ENCODE measurements at places on chromosomes 2 and 18. TPM values are rescaled to one million over a fixed set of nuclear protein-coding genes. Genes with fewer than 3 reads are reported as not detected.

The NDUFB3 gene
- 112 TPM for total RNA-seq

The LBX2 gene
- 0.36 TPM for total RNA-seq

The ZNF385B gene
- not detected for total RNA-seq

The PARD6G gene
- 0.40 TPM for total RNA-seq

The BMP10 gene
- not detected for total RNA-seq

The RGPD4 gene
- not detected for total RNA-seq

The UGT1A4 gene
- total RNA-seq = not detected

GRCh38 chr2:101135412-101136296 lies 15.5 kb downstream of the TBC1D8 start:
- H3K36me3 ChIP-seq = no peaks in the 10 kb centered on the region
- no peaks in the 10 kb centered on the region for H3K4me1 ChIP-seq
- no peak for DNase-seq

DNA sequence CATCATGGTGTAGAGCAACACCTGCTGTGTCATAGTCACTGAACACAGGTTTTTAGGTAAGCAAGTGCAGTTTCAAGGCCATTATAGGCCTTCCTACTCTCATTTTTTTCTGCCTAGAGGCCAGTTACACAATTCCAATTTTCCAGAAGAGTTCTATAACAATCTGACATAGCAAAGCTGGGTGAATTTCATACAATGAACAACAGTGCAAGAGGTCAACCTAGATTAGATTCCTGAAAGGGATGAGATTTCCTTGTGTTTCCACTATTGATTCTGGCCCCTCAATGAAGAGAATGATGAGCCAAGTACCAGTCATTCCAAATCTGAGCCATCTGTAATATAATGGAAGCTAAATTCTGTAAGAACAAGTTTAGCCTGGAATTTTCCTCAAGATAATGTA lies 15.3 kb upstream of the CD28 start:
- no peak overlapping the region for H3K4me3 ChIP-seq
- peaks cover 2% of the 10 kb centered on the region for H3K27me3 ChIP-seq
- no peak for DNase-seq
- peaks cover 10% of the 10 kb centered on the region for H3K4me1 ChIP-seq

DNA sequence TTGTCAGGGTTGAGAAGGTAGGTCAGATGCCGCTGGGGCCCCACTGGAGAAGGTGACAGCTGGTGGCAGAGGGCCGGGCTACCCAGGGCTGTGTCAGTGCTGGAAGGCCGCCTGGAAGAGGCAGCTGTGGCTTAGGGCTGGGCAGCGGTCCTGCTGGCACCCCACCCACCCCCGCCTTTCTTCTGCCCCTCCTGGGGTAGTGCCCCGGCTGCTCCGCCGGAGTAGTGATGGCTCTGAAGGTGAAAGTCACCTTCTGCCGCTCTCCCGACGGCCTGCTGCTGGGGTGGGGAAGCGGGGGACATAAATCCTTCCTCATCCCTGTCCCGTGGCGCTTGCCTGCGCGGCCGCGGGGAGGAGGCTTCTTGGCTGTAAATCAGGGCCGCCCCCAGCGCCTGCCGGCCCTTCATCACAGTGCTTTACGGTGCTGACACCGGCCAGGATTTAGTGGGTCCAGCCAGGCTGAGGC lies 332.2 kb downstream of the DYSF start:
- peaks cover 2% of the 10 kb centered on the region for H3K27me3 ChIP-seq
- H3K4me1 ChIP-seq = no peaks in the 10 kb centered on the region
- H3K36me3 ChIP-seq = no peaks in the 10 kb centered on the region
- H3K27ac ChIP-seq = no peak overlapping the region
- DNase-seq = no peak

All from activated CD4-positive, alpha-beta T cell treated with anti-CD3 and anti-CD28 coated beads, Interleukin-2, amount 10 ng/mL, durations not matched to agents 24 days and 14 days (primary cell).